ENCODE measurements at places on chromosomes 6 and 20. TPM values are rescaled to one million over a fixed set of nuclear protein-coding genes. Genes with fewer than 3 reads are reported as not detected.

The OPN5 gene
- not detected for total RNA-seq

The ELOVL4 gene
- total RNA-seq = not detected

The PNLDC1 gene
- total RNA-seq = not detected

The GHRH gene
- total RNA-seq = not detected

The CAP2 gene
- 7.9 TPM for total RNA-seq

All from HepG2 (cell line).